ENCODE measurements at places on chromosomes 7 and 10. TPM values are rescaled to one million over a fixed set of nuclear protein-coding genes. Genes with fewer than 3 reads are reported as not detected.

PRSS2 gene
- total RNA-seq: 23.9 TPM

DNA sequence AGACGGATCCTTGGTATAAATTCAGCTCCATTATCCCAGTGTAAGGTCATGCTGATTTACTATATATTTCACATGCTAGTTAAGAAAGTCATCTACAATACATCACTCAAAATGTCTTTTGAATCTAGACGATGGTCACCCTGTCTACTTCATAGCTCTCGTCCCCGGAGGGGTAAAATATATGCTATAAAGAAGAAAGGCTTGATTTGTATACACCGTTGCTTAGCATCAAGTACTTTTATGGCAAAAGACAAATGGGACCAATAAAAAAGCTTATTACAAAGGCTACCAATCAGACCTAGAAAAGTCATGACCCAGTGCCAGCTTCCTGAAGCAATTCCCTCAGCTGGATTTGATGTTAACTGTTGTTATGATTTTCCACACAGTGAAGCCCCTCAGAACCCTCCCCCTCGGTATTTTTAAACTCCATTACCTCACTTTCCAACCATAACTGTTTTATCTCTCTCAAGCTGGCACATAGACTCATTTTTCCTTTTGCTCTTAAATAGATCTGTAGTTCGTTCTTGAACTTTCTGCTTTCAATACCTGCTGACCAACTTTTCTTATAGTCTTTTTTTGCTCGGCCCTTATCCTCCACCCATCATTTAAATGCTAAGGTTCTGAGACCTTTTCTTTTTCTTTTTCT, 104.9 kb downstream of the DOCK4 start:
- DNase-seq: no peak

DNA sequence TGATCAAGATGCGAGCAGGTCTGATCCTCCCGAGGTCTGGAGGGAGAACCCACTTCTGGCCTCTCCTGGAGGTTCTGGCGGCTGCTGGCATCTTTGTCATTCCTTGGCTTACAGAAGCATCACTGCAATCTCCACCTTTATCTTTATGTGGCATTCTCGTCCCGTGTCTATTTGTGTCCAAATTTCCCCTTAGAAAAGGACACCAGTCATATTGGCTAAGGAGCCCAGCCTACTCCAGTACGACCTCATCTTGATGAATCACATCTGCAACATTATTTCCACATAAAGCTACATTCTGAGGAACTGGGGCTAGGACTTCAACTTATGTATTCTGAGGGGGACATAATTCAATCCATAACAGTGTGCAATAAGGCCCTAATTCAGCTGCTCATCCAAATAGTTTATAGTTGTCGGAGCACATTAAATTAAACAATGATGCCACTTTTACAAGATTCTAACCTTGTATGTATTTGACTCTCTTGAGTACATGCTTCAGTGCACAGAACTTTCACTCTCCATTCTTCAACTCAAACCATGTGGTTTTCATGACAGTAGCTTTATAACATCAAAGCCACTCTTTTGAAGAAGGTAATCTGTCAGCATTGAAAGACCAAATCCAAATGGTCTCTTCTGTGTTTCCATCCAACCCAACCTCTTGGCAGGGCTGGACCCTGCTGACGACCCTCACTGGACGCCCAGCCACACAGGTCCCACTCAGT, 86.2 kb upstream of the DDC start:
- no peak for DNase-seq

DNA sequence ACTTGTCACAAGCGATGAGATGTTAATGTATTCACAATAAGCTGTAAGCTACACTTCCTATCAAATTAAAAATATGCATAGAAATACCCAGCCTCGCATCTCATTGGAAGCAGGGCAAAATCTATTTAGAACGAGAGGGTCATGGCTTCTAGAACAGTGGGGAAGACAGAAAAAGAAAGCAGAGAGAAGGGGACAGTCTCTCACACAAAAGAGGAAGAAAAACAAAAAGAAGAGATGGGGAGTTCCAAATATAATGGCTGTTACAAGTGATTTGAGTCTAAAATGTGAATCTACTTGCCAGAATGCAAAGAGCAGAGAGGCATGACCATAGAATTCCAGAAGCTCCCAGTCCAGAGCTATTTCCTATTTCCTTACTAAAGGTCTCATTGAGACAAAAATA, 13.8 kb downstream of the LRRN3 start:
- no peak for DNase-seq
